ENCODE measurements at places on chromosomes 3 and 15.

- DNase-seq = no peak
Measured at GRCh38 chr3:10511809-10512494, 6.6 kb upstream of the ATP2B2 start.

GRCh38 chr3:100044369-100044768, 69.9 kb downstream of the FILIP1L start:
- peak; percentile 65 for DNase-seq

DNA sequence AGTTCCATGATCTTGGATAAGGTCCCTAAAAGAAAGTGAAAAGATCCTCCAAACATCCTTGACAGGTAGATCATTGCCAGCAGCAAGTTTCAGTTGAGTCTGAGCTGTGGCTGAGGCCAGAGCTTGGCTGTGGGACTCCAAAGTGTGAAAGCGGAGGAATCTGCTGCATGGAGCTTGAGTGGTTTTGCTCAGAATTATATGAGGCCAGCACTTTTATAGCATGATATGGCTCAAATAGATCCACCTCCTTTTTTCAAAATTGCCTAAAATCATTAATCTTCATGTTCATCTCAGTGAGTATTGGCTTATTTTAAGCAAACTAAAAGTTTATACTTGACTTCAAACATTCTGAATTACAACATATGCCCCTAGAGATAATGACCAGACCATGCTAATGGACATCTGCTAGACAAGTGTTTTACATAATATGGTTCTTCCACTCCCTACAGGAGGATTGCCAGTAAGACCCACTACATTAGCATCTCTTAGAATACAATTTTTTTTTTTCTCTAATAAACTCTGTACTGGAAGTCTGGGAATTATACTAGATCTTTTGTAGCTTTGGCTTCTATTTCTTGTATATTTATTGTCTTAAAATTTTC, 368.1 kb downstream of the ZPLD1 start:
- DNase-seq = no peak

DNA sequence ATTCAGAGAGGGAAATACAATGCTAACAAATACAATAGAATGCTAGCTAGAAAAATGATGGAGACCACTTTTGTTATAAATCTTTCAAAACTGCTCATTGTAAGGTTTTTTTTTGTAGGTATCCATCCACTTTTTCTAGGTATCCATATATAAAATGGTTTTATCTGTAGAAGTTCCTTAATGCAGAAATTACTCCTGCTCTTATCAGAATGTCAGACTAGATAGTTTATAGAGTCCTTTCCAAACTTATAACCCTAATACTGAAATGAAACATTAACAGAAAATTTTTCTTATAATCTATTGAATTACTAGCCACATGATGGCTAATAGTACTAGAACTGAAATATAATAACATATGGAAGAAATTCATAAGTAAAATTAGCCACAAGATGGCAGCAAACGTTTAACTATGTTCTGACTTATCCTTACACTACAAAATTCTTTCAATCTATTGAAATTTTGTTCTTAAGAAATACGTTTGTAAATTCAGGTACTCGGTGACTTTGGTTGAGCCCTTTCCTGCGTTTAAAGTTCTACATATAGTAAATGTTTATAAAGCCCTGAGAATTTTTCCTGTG, 58.5 kb downstream of the ECT2 start:
- peak; percentile 81 for DNase-seq

- DNase-seq = no peak
Measured at GRCh38 chr3:140896997-140897396, 44.6 kb upstream of the SLC25A36 start.

GRCh38 chr15:90893175-90894090, 9.1 kb downstream of the FES start:
- no peak for DNase-seq

DNA sequence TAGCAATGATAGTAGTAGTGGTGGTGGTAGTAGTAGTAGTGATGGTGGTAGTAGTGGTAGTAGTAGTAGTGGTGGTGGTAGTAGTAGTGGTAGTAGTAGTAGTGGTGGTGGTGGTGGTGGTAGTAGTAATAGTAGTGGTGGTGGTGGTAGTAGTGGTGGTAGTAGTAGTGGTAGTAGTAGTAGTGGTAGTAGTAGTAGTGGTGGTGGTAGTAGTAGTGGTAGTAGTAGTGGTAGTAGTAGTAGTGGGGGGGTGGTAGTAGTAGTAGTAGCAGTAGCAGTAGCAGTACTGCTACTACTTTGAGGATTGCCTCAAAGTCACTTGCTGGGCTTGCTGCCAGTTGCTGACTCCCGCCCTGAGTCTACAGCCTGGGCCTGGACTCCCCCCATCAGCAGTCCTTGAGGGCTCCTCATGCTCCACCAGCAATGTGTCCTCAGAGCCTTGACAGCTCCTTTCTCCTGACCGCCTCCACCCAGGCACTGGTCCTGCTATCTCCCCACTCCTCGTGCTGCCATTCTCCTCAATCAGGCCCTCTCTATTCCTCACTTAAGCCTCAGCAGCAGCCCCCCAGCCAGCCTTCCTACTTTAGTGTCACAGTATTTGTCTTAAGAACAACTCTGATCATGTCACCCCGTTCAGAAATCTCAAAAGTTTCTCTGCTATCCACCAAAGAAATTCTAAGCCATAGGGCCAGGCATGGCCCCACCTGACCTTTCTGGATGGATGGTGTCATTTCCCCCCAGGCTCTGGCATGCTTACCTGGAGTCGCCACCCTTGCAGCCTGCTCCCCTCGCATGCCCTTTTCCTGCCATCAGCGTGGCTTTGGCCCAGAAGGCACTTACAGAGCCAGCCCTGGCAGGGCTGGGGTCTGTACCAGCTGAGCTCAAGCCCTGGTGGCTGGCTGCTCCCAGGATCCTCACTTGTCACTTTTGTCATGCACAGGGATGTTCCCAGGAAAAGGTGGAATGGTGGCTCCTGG, 45.6 kb downstream of the DLEC1 start:
- DNase-seq = peak; percentile 83

GRCh38 chr3:115022835-115023398, 124.2 kb downstream of the ZBTB20 start:
- DNase-seq = no peak

GRCh38 chr15:33442449-33442848, 131.7 kb downstream of the RYR3 start:
- peak; percentile 97 for DNase-seq

- DNase-seq = peak; percentile 81
Measured at GRCh38 chr3:150495563-150496168, 50.6 kb downstream of the SERP1 start.

DNA sequence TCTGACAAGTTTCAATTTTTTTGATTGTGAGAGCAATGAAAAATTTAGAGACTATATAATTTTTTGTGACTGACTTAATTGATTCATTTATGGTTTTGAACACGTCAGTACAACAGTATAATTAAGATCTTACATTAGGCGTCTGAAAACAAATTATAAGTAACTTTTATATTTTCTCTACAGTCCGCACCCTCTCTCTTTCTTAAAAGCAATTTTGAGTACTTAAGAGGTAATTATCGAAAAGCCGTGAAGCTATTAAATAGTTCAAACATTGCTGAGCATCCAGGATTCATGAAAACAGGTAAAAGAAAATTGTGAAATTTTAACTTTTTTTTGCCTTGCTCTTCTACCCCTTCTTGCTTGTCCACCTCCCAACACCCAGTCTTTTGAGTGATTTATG, 34.9 kb downstream of the CNOT10 start:
- no peak for DNase-seq

- peak; percentile 41 for DNase-seq
Measured at GRCh38 chr15:63244976-63245645, 32.3 kb upstream of the APH1B start.

- no peak for DNase-seq
Measured at GRCh38 chr3:143132246-143132980, 12.8 kb downstream of the CHST2 start.

DNA sequence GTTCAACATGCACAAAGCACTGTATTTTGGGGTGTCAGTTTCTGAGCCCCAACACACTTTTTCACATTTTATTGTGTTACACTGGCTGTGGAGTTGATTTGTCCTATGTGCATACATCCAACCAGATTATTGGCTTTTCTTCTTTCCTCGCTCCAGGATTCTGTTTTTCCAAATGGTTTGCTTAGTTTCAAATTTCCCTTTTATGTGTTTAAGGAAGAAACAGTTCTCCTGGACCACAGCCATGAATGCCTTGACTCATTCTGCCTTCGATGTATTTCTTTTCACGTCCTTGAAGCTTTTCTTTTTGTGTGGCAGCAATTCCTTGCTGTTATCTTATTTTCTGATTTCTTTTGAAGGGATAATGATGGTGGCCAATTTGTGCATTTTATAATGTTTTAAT, 53.8 kb downstream of the CACNA2D3 start:
- no peak for DNase-seq

- no peak for DNase-seq
Measured at GRCh38 chr3:170511371-170511770, 74.5 kb downstream of the SLC7A14 start.

GRCh38 chr3:153848702-153849101, 272.5 kb upstream of the ARHGEF26 start:
- DNase-seq = no peak

GRCh38 chr15:89395031-89395430, 60.4 kb upstream of the POLG start:
- DNase-seq = no peak

DNA sequence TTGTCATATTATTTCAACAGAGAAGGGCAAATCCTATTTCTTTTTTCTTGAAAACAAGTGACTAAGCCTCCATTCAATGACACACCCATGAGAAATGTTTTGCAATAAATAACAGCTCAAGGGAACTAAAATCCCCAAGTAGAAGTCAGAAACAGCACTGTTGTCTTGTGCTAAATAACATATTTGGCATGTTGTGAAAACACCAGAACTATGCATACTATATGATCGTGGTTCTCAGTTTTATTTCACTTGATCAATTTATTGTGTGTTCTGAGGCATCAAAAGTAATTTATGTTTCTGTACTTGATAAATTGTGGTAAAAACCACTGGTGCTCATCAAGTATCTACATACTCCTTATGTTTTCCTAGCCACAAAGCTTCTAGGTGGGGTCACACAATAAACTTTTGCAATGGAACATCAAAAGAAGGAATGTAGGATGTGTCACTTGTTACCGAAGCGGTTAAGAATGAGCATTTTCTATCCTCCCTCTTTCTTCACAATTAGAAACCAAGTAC, 691.7 kb upstream of the CBLB start:
- peak; percentile 58 for DNase-seq

DNA sequence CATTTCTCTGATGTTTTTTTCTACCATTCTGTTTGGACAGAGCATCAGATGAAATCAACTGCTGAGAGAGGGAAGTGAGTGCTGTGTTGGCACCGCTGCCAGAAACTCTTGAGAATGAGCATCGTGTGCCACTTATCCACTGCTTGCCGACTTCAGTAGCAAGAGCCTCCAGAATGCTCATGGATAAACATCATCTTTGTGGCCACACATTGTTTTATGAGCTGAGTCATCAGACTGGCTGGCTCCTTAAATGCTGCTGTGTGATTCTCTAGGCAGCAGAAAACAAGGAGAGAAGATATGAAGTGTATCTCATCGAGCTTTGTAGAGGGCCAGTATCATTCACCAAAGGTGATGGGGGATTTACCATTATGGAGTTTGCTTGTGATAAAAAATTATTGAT, 3.4 kb upstream of the DOCK3 start:
- no peak for DNase-seq

GRCh38 chr3:38264779-38265178, 833 bp upstream of the SLC22A13 start:
- DNase-seq = peak; percentile 46

DNA sequence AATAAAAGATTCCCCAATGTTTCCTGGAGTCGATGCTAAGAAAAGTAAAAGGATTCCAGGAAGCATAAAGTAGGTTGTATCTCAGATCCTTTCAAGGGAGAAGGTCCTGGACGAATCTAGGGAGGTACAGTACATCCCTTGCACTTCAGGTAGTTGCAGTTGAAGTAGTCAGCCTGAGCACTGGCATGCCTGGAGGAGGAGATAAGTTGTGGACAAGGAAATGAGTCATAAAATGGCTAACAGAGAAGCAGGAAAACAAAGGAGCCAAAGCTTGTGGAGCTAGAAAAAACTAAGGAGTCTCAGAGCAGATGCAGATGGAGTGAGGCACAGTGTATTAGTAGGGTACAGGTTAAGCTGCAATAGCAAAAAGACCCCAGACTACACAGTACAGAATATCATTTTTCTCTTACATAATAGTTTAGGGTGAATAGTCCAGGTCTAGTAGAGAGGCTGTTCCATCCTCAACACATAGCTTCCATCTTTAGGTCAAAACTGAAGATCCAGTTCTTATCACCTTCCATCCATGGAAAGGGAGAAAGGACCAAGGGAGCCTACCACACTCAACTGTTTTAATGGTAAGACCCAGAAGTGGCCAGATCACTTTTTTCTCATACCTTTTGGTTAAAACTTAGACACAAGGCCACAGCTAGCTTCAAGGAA, 41.3 kb downstream of the COL6A5 start:
- DNase-seq = peak; percentile 51

GRCh38 chr3:184584464-184584891, 22.9 kb downstream of the EPHB3 start:
- no peak for DNase-seq

GRCh38 chr15:68526269-68526668, 52.5 kb upstream of the CORO2B start:
- no peak for DNase-seq

- DNase-seq = no peak
Measured at GRCh38 chr15:55402707-55403106, 5.5 kb downstream of the CCPG1 start.

DNA sequence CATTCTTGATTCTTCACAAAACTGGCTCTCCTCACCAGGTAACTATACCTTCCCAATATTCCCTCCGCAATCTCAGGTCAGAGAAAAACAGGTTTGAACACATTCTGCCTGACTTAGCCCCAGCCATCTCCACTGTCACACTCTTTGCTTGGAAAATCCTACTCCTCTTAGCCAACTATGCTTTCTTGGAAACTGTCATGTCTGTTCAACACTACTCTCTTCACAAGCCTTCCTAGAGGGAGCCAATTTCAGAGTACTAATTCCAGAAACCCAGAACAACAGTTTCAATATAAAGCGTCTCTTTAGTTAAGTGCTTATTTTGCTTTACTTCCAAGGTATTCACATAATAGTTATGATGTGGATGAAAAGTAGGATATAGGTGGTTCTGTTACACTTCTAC, 21.7 kb downstream of the MTMR10 start:
- DNase-seq = no peak

DNA sequence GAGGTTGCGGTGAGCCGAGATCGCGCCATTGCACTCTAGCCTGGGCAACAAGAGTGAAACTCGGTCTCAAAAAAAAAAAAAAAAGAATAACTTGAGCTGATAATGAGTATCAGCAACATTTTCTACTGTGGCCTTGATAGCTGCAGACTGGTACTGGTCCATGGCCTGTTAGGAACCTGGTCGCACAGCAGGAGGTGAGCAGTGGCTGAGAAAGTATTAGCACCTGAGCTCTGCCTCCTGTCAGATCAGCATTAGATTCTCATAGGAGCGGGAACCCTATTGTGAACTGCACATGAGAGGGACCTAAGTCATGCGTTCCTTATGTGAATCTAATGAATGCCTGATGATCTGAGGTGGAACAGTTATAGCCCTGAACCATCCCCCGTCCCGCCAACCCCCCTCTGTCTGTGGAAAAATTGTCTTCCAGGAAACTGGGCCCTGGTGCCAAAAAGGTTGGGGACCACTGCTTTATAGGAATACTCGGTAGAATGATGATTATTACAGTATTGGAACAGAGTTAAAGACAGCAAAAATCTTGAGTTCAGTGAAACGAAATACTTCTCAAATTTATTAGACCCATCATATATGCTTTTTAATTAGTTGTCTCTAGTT, 126.0 kb downstream of the ZNF609 start:
- no peak for DNase-seq

GRCh38 chr15:74680456-74680855, 15.4 kb downstream of the EDC3 start:
- DNase-seq = no peak

GRCh38 chr3:161403251-161403650, 31.9 kb upstream of the SPTSSB start:
- no peak for DNase-seq

- peak; percentile 55 for DNase-seq
Measured at GRCh38 chr3:196117809-196118208, 35.9 kb upstream of the TFRC start.

Measured in hematopoietic multipotent progenitor cell treated with erythropoietin and hydrocortisone succinate and interleukin-3 and kit ligand, for 6 days (in vitro differentiated cells).